Natural killer cell treated with Interleukin-12 subunit alpha and Interleukin-12 subunit beta and Interleukin-15 and Interleukin-18, amount 100 ng/mL, for 72 hours (primary cell): ENCODE measurements at places on chromosomes 7 and 10. TPM values are rescaled to one million over a fixed set of nuclear protein-coding genes. Genes with fewer than 3 reads are reported as not detected.
A peak's percentile ranks its signal among the peaks of the same experiment; 100 is the strongest.

- DNase-seq, result no peak
These were observed 98.1 kb downstream of the MBL2 start for GRCh38 chr10:52674474-52674873.

- DNase-seq, result no peak
These were observed 477.9 kb upstream of the ANKRD30A start for GRCh38 chr10:36647540-36647939.

GRCh38 chr7:6438427-6438826 lies 9.3 kb downstream of the DAGLB start:
- DNase-seq, result no peak

- DNase-seq, result no peak
These were observed 38.6 kb downstream of the NEBL start for GRCh38 chr10:20858292-20859124.

DNA sequence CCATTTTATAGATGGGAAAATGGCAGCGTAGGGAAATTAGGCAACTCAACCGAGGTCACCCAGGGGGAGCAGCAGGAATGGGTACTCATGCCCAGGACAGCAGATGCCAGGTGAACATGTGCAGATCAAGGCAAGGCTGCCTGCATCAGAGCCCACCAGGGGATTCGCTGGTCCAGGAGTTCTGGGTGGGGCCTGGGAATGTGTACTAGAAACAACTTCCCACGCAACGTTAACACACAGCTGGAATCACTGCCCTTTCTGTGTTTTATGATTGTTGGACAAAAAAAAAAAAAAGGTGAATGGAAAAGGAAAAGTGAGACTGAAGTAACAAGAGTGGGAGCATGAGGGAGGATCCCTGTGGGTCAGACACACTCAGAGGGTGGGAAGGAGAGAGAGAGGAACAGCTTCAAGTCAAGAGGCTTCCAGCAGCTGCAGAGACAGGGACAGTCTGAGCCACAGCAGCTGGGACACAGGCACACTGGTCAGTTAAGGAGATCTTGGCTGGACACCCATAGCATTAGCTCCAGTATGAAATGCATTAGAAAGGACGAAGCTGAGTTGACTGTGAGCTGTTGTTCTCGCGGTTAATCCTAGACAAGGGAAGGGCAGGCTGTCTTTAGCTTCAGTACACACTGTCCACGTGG lies 187.9 kb upstream of the INHBA start:
- no peak for DNase-seq

DNA sequence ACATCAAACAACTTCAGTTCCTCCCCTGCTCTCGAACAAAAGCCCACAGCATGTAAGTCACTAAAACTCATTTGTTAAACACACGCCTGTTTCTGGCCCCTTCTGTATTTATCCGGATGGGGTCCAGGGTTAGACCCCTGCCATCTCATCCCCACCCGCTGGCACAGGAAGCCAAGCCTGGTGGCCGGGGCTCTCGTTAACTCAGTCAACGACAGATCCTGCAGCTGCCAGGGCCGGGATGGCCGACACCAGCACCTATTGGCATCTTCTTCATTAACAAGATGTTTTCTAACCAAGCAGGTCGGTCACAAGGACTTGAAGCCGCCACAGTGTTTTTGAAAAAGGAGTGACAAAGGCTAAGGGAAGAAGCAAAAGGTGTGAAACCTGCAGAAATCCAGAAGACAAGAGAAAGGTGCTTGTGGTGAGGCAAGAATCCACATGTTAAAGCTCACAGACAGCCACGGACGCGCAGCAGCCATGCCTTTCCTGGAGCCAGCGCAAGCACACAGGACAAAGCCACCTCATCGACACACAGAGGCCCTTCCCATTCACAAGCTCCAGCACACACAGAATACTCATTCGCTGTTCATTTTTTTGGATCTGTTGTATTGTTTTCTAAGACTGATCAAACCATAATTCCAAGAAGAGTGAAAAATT lies 202.7 kb downstream of the DIP2C start:
- no peak for DNase-seq

DNA sequence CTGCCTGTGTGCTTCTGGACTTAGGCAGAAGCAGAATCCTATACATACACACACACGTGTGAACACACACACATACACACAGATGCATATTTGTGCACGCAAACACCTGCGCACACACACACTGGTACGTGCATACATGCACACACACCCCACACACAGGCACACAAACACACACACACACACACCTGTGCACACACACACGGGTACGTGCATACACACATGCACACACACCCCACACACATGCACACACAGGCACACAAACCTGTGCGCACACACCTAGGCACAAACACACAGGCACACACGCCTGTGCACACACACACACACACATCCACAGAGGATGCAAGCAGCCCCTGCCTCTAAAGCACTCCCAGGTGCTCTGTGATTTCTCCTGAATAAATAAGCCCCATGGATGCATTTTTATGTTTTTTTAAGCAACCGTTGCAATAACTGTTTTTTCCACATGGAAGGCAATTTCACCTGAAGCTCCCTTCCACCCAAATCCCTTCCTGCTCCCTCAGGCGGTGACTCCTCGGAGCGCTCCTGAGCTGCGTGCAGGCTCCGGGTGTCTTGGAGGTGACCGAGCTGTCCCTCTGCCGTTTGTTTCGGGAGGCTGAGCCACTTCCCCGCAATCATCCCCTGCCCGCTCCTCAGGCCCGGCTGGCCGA lies 41.5 kb upstream of the PDGFA start:
- DNase-seq, result no peak

- DNase-seq, result no peak
These were observed 140.2 kb downstream of the PRKG1 start for GRCh38 chr10:51214207-51215196.

DNA sequence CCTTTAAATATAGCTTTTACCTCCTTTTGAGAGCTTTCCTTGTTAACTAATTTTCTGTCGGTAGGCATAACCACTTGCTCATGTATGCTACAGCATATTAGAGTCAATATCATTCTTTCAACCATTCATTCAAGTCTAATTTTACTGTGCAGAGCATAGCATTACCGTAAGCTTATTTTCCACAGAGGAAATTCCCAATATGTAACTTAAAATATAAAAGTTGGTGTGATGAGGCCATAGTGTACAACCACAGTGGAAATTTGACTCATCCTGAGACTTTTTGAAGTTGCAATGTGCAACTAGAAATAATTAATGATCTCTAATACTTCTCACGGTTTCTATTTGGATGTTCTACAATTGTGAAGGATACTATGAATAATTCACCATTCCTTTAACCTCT lies 80.6 kb upstream of the KLF6 start:
- no peak for DNase-seq

GRCh38 chr7:70647801-70648498 lies 484.0 kb upstream of the GALNT17 start:
- DNase-seq, result peak; percentile 91

GRCh38 chr7:5614600-5614999 lies 166.9 kb downstream of the RNF216 start:
- DNase-seq, result no peak

DNA sequence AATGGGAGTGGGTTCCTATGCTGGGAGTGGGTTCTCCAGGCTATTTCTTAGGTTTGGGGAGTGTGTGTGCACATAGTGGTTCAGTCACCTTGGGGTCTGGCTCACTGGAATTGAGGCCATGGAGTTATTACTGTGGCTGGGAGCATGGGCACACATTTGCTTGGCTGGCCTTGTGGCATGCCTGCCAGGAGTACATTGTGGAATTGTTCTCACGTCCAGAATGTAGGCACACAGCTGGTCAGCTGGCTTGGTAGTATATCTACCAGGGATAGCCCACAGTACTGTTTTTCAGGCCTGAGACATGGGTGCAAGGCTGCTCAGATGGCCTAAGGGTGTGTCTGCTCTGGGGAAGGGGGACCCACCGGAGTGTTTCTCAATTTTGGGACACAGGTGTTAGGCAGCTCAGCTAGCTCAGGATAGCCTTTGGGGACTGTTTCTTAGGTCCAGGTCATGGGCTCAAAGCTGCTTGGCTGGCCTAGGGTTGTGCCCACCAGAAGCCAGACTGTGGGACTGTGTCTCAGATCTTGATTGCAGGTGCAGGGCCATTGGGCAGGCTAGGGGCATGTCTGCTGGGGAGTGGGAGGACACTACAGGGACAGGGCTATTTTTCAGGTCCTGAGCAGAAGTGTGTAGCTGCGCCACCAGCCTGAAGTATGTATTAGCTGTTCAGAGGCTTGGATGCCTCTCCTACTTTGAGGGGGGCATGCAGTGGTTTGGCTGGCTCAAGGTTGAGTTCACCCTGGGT lies 50.6 kb downstream of the TMEM168 start:
- no peak for DNase-seq

GRCh38 chr10:100519311-100520051 lies at the start of gene SEC31B:
SEC31B (minus strand) TSS chr10:100519861; CDS start chr10:100516952, 2,909 bp downstream.
- no peak for DNase-seq

- DNase-seq, result no peak
These were observed 72.8 kb upstream of the PPIF start for GRCh38 chr10:79274279-79275104.

GRCh38 chr7:158395780-158396278 lies 191.8 kb downstream of the PTPRN2 start:
- no peak for DNase-seq

DNA sequence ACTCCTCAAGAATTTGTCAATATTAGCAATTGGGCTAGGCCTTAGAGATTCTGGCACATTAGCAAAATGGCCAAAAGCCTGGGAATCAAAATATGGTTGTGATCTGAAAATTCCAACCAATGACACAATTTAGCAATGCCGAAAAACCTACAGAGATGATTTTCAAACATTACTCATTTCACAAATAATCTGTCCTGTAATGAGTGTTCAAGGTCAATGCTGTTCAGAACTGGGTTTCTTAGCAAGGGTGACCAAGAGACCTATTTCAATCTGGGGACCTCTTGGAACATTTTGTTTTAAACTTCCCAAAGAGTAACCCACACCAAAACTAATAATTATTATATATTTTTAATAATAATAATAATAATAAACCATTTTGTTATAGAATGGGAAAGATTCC lies 24.1 kb downstream of the ELMO1 start:
- no peak for DNase-seq

DNA sequence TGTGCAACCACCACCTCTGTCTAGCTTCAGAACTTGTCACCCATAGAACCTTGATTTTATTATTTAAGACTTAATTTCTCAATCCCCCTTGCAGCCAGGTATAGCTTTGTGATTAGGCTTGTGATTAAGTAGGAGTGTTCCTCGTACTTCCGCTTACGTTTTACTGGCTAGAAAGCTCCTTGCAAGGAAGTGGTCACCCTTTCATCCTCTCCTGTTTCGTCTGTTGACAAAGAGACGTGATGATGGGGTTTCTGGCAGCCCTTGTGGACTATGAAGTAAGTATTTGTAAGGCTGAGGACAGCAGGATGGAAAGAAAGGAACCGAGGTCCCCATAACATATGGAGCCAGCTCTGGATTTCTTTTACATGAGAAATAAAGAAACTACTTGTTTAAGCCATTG lies 86.5 kb upstream of the KDM7A start:
- peak; percentile 62 for DNase-seq

DNA sequence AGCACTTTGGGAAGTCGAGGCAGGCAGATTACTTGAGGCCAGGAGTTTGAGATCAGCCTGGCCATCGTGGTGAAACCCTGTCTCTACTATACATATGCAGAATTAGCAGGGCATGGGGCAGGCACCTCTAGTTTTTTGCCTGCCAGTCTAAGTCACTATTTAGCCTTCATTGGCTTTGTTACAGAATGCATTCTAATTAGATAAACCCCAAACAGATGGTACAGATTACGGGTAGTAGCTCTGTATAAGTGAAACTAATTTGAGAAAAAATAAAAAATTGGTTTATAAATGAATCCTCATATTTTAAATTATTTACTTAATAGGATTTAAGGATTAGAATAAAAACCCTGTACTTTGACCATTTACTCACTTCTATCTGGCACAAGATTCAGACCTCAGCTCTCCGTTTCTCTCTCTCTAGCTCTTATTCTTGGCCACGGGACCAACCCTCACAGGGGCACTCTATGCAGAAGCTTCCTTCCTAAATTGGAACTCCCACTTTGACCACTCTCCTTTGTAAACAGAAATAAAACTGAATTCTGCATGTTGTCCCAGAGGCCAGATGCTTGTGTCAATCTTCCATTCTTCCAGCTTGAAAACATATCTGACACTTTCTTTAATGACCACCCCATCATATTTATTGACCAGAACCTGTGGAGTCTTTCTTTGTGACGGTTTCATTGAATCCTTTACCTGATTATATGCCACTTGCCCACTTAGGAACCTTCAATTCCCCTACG lies 26.8 kb downstream of the BET1 start:
- DNase-seq, result no peak

GRCh38 chr10:4391683-4392082 lies 434.3 kb upstream of the AKR1E2 start:
- no peak for DNase-seq

- DNase-seq, result no peak
These were observed 131.0 kb downstream of the ST7 start for GRCh38 chr7:117084286-117084685.

DNA sequence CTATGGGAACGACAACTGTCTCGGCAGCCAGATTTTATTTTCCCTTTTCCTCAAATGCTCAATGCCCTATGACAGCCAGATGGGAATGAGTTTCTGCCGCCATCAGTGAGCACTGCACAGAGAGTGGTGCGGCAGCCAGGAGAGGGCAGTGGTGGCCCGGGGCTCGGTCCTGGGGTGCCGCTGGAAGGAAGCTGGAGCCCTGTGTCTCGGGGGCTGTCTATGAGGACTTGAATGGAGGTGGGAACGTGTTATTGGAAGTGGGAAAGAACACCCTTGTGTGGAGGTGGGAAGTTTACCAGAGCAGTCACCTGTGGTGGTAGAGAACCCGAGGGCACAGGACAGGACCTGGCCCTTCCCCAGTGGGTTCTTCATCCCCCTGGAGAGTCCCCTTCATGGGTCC lies 35.8 kb downstream of the JAKMIP3 start:
- DNase-seq, result no peak

DNA sequence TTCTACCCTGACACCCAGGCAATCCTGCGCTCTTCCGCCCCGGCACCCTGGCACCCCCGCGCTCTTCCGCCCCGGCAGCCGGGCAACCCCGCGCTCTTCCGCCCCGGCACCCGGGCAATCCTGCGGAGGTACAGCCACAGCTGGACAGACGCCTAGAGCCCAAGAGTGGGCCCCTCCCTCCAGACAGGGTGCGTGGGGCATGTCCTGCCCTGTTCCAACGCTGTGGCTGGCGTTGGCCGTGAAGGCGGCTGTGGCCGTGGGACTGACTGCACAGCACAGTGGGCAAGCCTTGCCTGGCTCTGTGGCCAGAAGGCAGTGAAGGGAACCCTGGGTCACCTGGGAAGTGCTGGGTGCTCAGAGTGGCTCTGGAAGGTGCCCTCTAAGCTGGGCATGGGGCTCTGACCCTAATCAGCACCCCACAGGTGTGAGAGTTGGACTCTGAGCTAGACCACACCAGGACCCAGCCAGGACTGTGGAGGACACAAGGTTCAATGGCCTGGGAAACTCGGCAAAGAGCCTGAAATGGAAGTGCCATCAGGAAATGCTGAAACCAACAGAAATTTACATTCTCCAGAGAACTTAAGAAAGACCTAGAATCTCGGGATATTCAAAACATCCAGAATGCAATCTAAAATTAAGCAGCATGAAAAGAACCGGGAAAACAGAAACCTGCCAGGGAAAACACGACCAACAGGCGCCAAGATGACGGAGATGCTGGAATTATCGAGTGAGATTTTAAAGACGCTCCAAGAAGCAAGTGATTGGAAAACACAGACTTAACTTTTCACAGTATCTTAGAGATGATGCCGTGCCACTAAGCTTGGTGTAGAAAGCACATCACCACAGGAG lies 253.6 kb downstream of the ELFN1 start:
- no peak for DNase-seq

- no peak for DNase-seq
These were observed 153.6 kb downstream of the AOAH start for GRCh38 chr7:36570528-36571189.

The FMC1 gene
- total RNA-seq, result 4.4 TPM

The LHFPL3 gene
- total RNA-seq, result not detected

The GIMAP4 gene
- 245 TPM for total RNA-seq

The IFIT2 gene
- total RNA-seq, result 1.7 TPM

The IL15RA gene
- total RNA-seq, result 125 TPM

The TRDMT1 gene
- total RNA-seq, result 15.2 TPM
